ENCODE measurements at places on chromosomes 1 and 21.

DNA sequence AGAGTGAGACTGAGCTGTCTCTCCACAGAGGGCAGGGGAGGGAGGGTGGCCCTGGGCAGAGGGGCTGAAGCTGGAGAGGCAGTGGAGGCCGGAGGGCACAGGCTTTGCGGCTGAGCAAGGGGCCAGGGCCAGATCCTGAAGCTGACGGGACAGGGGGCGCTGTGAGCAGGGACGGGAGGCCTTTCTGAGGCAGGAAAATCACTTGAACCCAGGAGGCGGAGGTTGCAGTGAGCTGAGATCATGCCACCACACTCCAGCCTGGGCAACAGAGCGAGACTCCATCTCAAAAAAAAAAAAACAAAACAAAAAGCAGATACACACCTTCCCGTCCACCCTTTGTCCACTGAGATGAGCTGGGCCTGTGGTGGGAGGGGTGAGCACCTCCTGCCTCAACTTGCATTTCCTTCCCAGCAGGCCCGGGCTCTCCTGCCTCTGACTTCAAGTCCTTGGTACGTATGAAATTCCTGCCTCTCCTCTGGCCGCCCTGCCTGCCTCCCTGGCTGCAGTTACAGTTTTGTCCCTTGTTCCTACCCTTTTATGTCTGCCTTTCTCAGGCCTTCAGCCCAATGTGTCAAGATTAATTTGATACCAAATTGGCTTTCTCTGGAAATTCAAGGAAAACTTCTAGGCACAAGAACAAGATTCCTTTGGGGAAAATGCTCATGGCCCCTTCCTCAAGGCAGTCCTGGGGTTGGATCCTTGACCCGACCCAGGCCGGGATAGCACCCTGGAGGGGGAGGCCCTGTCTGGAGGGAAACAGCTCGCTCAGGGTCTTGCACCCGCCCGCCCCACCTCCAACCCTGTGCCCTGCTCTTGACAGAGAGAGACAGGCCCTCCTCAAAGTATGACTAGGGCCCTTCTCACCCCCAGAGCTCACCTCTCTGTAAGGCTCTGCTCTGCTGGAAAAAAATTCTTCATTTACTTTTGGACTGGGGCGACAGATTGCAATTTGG lies 11.2 kb upstream of the ADAMTSL4 start:
- DNase-seq: no peak

DNA sequence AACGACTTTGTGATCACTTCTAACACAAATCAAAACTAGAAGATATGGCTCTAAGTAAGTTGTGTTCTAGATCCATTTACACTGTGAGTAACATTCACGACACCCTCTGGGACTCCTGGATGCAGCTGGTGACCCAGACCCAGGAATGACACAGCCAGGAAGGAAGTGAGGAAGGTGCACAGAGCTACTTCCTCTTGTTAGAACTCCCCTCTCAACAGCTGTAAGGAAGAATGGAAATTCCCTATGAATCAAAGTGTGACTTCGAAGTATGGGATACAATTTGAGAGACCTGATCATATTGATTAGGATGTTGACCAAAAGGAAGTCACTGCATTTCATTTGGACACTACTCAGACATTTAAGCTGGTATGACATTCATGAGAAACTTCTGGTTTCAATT lies 185.3 kb downstream of the NRIP1 start:
- no peak for DNase-seq

GRCh38 chr1:167152192-167152876 lies 58.5 kb downstream of the STYXL2 start:
- DNase-seq: peak; percentile 44

GRCh38 chr1:171433451-171433850 lies 51.9 kb upstream of the PRRC2C start:
- DNase-seq: no peak

GRCh38 chr1:248849152-248849551 lies 9.7 kb downstream of the ZNF692 start:
- no peak for DNase-seq

DNA sequence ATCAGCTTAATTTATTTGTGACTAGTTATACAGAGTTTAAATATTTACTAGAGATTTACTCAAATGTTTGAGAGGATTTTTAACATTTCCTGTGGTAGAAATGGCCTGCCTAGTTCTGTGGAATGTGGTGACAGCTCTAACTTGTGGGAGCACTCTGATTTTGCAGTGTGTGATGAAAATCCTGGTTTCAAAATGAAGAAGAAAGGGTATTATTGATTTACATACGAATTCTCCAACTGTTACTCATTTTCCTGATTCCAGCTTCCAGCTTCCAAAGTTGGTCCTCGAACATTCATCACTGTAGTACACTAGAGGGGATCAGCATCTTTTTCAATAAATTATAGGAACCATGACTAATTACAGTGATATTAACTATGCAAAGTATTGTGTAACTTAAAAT lies 462.7 kb upstream of the PKN2 start:
- no peak for DNase-seq

GRCh38 chr1:88982055-88982454 lies 10.4 kb downstream of the KYAT3 start:
- DNase-seq: no peak

DNA sequence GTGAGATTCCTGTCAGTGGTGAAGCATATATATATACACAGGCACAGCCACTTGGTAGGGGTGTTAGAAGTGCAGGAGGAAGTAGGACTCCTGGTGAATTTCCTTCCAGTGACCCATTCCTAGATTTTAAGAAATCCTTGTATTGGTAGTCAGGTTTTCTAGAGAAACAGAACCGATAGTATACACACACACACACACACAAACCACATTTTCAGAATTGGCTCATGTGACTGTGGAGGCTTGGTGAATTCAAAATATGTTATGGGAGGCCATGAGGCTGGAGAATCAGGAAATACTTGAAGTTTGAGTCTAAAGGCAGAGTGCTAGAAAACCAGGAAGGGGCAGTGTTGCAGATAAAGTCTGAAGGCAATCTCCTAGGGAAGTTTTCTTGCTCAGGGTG lies 114.2 kb downstream of the FCRL5 start:
- no peak for DNase-seq

- no peak for DNase-seq
Measured at GRCh38 chr1:30977105-30977504, 68.5 kb upstream of the SDC3 start.

- peak; percentile 60 for DNase-seq
Measured at GRCh38 chr1:31587720-31588423, 11.6 kb downstream of the TINAGL1 start.

GRCh38 chr1:229148041-229148671 lies 122.8 kb upstream of the RAB4A start:
- no peak for DNase-seq

DNA sequence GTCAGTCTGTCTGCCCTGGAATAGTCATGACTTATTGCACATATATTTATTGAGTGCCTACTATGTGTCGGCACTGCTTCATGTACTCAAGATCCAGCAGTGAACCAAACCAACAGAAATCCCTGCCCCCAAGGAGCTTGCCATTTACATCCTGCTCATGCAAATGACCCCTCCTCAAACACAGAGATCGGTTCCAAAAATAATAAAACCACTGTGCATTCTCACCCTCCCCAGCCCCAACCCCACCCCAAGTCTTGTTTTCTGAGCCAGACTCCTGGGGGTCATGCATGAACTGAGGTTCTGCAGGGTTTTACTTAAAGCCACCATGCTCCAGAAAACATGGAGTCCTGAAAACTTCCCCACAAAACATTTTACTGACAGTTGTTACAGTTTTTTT lies 61.9 kb downstream of the KIAA0040 start:
- peak; percentile 78 for DNase-seq

DNA sequence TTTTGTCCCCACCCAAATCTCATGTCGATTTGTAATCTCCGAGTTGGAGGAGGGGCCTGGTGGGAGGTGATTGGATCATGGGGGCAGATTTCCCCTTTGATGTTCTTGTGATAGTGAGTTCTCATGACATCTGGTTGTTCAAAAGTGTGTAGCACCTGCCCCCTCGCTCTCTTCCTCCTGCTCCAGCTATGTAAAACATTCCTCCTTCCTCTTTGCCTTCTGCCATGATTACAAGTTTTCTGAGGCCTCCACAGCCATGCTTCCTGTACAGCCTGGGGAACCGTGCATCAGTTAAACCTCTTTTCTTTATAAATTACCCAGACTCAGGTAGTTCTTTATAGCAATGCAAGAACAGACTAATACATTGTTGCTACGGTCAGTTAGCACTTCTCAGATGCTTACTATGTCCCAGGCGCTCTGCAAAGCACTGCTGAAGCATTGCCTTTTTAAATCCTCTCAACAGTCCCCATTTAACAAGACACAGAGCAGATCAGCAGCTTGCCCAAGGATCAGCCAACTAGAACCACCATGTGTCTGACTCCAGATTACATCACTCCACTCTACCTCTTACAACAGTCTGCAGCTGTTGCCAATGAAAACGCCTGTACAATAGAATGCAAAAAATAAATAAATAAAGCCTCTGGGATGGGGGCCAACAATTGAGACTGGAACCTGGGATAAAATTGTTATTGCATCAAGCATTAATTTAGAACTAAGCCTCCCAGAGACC lies 52.4 kb upstream of the USP1 start:
- no peak for DNase-seq

- DNase-seq: no peak
Measured at GRCh38 chr1:6103854-6104530, 58.3 kb downstream of the KCNAB2 start.

DNA sequence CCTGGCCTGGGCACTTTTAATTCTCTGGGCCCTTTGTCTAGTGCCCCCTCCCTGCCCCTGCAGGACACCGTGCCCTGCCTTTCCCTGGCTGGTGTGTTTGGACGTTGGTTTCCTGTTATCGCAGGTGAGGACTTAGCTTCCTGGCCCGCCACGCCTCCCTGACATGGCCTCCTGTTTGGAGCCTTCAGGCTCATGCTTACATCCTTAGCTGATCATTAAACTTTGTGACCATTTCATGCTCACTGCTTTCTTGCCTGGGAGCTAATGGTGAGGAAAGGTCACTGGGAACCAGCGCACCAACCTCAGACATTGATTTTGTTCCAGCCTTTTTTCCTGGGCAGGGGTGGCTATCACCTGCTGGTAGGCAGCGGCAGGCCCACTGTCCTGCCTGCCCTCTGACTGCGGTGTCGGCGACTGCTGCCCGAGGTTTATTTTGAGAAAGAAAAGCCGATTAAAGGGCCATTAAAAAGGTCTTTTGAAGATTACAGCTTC lies 3.7 kb downstream of the PFKL start:
- no peak for DNase-seq

DNA sequence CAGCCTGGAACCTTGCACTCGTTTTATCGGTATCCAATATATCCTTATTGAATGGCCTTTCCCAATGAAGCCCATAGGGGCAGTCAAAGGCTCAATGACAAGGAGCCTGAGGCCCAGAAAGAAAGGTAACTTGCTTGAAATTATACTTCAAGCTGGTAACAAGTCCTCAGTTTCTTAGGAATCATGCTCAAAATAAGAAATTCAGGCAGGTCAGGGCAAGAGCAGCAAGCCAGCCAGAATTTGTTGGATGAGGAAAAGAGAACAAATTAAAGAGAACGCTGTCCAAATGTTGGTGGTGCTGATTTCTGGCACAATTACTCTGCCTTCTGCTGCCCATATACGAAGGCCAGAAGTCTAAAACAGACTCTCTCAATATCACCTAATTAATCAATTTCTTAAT lies 77.6 kb downstream of the DDX20 start:
- DNase-seq: no peak

DNA sequence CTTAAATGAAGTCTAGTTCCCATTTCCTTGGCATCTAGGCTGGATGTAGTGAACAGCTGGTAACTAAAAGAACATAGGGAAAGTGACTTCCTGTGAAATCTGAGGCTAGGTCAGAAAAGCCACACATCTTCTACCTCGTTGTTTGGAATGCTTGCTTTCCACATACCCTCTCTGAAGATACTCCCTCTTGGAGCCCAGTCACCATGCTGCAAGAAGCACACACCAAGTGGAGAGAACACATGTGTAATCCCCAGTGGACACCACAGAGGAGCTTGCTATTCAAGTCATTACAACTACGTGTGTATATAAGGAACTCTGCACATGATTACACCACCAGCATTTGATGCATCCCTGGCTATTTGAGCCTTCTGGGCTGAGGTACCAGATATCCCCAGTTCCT lies 125.9 kb downstream of the RGS21 start:
- no peak for DNase-seq

DNA sequence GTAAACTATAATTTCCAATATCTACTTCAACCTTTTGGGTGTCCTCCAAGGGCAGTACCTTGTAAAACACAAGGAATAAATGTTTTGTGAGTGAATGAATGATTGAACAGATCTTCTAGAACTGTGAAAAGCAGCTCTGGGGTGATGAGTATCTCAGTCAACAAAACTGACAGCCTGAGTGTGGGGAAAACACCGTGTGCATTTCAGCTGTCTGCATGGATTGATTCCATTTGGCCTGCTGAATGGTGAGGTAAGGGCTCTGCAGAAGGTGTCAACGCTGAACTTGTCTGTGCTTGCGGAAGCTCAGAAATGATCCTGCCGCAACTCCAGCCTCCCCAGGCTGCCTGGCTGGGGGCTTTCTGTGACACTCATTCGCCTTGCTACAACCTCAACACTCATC lies 7.4 kb upstream of the AGMAT start:
- no peak for DNase-seq

DNA sequence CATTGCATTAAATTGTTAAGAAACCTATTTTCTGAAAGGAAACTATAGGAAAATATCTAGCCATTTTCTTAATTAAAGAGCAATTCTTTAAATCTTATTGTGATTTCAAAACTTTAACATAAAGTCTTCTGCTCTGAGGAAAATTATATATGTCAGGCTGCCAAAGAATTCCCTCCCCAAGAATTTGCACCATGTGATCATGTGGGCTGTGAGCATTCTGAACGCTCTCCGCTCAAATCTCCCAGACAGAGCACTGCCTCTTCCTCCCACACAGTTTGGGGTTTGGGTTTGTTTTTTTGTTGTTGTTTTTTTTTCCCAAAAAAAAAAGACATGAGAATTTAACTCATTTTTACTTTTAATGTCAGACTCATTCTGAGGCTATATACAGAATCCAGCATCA lies 155.9 kb upstream of the PALMD start:
- no peak for DNase-seq

- no peak for DNase-seq
Measured at GRCh38 chr1:161885759-161886158, 119.6 kb downstream of the ATF6 start.

DNA sequence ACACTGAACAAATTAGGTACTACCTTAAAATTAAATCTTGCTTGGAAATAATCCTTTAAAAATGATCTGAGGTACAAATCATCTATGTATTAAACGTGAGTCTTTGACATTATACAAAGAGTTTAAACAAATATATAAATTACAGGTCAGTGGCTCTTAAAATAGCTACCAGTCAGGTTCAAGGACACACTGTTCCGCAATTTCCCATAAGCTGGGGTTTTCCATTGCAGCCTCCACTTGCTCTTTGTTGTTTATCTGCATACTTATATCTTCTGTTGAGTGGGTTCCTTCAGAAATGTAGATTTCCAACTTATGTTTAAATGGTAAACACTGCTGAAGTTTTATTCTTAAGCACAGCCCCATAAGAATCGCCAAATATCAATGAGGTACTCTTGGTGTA lies 5.7 kb upstream of the MRPL55 start:
- DNase-seq: no peak

- DNase-seq: no peak
Measured at GRCh38 chr1:63821091-63822005, 47.5 kb downstream of the ROR1 start.

Measured in GM12865 (cell line).